Gastrocnemius medialis (tissue), 4 donors: ENCODE measurements at places on chromosomes 2 and 18.
A peak's percentile ranks its signal among the peaks of the same experiment; 100 is the strongest.

DNA sequence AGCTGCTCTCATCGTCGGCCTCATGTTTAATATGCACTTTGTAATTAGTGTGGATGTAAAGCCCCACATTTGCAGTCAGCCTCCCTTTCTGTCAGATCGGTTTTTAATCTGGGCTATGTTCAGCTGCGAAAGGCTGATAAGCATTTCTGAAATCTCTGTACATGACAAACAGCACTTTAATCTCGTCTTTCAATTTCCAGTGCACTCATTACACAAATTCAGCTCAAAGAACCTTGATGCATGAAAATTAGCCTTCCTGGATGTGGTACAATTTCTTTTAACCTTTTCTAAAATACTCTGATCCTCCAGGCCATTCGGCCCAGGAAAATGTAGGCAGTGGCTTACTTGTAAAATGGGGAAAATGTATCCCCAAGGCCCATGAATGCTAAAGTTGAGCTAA, 265.1 kb downstream of the RND3 start:
- DNase-seq = no peak

DNA sequence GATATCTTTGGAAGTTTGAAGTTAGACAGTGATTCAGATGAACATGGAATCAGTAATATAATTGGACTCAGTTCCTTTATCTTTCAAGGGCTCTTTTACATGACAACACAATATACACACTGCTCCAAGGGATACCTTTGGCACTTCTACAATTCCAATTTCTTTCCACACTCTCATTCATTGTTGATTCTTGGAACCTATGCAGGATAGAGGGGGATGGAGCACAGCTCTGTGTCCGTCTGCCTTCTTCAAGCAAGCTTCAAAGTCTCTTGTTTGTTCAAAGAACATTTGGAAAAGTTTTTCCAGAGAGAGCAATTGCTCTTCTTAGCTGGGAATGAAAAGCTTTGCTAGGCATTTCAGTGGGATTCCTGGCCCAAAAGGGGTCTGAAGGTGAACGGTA, 276.2 kb upstream of the ZEB2 start:
- DNase-seq = no peak

DNA sequence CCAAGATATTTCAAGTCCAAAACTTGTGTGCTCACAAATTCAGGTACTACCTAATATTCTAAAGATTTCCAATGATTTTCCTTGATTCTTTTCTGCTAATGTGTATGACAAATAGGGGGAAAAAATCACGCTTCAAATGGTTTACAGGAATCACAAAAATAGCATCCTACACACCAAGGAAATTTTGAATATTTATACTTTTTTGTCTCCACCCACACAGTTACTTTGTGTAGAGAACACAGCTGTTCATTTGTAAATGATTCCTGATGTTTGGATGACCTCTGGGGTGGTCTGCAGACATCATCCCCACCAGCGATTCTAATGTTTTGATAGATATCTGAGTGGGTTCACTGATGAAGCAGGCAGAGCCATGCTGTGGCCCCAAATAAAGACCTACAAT, 260.6 kb upstream of the NCKAP5 start:
- no peak for DNase-seq

GRCh38 chr18:34491719-34492118, 218.4 kb upstream of the DTNA start:
- no peak for DNase-seq

DNA sequence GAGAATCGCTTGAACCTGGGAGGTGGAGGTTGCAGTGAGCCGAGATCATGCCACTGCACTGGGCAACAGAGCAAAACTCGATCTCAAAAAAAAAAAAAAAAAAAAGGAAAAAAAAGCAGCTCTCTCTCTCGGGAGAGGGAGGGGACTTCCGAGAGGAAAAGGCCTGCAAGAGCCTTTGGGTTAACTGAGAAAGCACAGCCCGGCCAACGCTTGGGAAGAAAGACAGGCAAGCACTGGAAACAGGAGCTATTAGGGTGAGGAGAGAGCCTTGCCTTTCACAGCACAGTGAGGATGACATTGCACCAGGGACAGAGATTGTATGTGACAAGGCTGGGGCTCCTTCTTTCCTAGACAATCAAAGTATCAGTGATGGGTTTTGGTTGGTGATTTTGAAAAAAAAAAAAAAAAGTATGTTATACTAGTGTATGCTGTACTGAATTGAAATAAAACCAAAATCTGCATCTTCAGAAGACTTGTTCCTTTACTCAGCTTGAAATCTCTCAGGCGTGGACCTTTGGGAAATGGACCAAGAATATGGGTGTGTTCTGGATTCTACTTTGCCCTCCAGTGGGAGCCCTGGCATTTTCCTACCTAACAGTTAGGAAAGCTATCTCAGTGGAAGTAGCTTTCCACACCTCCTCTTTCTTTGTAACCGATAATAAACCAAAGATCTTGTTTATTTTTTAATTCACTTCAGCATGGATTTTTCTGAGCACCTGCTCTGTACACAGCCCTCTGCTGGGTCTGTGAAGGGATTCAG, 16.7 kb downstream of the SRSF7 start:
- no peak for DNase-seq

DNA sequence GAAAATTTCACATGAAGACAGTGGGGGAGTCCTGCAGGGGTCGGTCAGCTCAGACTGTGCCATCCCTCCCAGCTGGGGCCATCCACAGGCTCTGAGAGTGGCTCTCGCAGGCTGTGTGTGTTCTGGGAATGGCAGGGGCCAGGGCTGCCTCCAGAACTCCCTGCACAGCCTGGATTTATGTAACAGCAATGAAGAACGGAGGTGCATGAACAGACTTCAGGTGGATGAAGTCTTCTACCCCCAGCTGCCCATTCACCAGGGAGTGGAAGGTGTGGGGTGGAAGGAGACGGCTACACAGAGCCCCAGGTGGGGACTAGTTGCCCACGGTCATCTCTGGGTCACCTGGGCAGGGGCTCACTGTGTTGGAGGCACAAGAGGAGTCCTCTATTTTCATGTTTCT, 56.1 kb upstream of the HDAC4 start:
- no peak for DNase-seq

DNA sequence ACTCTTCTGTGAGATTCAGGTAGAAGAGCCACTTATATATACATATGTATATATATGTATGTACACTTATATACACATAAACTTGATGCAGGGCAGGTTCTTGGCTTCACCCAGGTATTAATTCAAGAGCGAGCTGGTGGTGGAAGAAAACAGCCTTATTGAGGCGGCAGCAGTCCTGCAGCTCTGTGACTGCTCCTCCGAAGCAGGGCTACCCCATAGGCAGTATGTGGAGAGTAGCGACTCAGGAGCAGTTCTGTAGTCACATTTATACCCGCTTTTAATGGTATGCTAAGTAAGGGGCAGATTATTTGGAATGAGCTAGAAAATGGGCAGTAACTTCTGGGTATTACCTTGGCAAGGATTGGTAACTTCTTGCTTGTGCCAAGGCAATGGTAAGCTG, 280.6 kb upstream of the TFPI start:
- no peak for DNase-seq

DNA sequence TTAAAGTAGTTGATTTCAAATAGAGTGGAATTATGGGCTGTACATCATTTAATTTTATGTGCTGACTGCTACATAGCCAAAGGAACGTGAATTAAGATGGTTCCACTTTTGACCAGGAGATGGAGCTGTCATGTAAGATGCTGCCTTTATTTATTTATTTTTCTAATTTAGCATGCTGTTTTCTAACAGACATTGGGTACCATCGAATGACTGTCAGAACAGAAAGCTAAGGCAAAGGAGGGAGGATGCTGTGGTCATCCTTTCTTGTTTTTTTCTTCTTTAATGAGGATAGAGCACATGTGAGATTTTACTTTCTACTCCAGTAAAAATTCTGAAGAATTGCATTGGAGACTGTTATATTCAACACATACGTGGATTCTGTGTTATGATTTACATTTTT, at the start of gene SCN2A:
TSS of gene SCN2A (plus strand) at position 185 of the 400 bp plus-strand sequence. CDS start 56,410 bp downstream, outside the sequence.
- no peak for DNase-seq

GRCh38 chr2:174568425-174568824, 29.2 kb downstream of the WIPF1 start:
- DNase-seq = no peak

DNA sequence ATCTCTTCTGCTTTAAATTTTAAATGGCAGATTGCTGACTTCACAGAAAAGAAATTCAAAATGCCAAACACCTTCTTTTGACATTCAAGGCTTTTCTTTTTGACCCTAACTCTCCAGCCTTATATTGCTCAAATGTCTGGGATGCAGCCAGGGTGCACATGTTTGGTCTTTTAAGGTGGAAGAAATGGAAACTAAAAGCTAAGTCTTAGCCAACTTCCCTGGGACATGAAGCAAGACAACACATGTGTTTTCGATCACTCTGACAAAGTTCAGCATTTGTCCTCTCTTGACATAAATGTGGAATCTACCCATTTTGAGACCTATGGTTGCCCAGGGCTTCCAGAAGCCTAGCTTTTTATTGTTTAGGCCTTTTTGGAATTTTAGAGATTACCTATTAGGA, 161.6 kb downstream of the RDH14 start:
- peak; percentile 54 for DNase-seq

DNA sequence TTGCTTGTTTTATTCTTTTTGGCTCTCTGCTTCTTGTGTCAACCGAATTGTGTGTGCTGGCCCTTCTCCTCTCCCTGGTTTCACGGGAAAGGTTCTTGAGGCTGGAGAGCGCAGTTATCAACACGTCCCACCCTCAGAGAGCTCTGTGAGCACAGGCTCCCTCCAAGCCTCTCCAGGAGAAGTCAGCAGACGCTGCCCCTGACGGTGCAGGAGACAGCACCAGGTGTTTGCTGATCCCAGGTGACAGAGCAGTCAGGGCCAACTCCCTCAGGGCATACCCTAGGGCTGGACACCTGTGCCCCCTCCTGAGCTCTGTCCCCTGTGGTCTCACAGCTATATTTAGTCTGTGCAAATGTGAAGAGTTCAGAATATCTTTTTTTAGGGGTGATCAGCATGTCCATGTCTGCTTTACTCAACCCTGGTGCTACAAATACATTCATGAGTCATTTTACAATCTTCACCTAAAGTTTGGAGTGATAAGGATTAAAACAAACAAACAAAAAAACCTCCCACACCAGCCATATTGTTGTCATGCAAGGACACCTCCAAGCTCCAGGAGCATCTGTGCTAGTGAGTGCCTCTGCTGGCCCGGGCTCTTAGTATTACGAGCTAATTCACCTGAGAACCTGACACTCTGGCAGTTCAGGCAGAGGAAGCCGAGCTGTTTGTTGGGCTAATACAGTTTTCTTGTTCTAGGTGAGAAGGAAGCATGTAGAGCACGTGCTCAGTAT, 65.9 kb upstream of the TMEM200C start:
- no peak for DNase-seq

GRCh38 chr18:77254711-77255405, 5.2 kb downstream of the GALR1 start:
- no peak for DNase-seq

GRCh38 chr2:239818086-239818485, 207.1 kb downstream of the NDUFA10 start:
- no peak for DNase-seq

DNA sequence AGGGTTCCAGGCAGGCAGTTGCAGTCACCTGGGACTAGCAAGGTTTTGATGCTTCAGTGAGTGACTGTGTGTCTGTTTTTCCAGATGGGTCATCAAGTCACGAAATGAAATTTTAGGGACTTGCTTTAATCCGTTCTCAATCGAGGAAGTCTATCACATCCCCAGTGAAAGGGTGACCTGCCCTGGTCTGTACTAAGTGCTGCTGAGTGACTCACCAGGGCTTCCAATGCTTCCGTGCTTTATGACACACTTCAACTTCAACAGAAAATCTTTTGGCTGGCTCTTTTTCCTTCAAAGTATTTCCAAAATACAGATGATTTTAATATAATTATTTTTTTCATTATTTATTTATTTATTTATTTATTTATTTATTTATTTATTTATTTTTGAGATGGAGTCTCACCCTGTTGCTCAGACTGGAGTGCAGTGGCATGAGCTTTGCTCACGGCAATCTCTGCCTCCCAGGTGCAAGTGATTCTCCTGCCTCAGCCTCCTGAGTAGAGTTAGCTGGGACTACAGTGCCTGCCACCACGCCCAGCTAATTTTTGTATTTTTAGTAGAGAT, 18.4 kb downstream of the TFCP2L1 start:
- no peak for DNase-seq

DNA sequence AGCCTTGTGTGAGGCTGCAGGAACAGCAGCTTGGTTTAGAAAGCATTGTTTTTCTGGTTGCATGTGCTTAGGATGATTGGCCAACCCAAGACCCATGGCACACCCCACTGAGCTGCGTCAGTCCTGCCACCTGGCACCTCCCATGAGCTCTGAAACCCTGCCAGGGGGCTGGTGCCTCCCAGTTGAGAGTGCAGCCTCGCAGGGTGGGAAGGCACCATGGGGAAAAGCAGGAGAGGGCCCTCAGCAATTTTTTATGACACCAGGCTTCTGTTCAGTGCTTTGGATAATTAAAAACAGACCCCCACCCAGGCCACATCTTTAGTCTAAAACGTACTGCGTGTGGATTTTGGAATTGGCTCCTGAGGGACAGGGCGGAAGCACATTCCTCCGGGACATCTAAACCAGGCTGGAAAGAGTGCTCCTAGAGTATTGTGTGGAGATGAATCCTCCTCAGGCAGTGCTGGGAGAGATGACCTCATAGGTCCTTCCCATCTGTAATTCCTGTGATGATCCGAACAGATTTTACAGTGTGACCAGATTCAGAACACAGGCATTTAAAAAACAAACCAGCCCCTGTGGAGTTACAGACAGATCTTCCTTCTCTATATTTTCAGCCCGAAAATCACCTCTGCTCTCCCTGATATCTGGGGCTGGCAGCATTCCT, 438.3 kb downstream of the ZNF521 start:
- no peak for DNase-seq

GRCh38 chr2:101802329-101802728, 104.8 kb downstream of the MAP4K4 start:
- no peak for DNase-seq

DNA sequence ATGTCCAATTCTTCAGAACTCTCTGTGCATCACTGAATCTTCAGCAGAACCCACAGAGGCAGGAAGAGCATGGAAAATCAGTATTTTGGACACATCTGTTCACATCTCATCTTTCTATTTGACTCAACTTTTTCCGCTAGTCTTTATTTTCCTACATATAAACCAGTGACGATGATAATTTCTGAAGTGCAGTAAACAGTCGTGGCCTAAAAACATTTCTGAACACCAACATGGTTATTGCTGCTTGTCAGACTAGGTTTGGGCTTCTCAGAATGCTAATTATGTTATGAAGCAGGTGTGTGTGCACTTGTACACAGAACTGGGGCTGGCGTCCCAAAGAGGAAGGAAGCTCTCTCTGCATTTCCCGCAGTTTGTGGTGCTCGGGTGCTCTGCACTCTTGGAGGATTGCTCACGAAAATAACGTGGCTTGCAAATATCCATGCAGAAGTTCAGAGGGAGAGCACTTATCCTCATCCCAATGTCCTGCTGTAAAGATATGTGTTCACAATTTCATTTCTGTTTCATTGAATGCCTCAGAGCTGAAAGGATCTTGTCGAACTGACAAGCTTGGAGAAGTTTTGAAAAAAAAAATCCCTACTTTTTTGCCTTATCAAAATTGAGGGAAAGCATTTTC, 50.8 kb downstream of the EDAR start:
- DNase-seq = no peak

- no peak for DNase-seq
Observed at GRCh38 chr2:140067661-140068060, 1287.5 kb upstream of the NXPH2 start.

GRCh38 chr2:40752796-40753195, 300.9 kb upstream of the SLC8A1 start:
- no peak for DNase-seq
